ENCODE measurements at places on chromosomes 1 and 21.

- no peak for DNase-seq
These were observed 53.9 kb downstream of the NENF start for GRCh38 chr1:212486619-212486975.

DNA sequence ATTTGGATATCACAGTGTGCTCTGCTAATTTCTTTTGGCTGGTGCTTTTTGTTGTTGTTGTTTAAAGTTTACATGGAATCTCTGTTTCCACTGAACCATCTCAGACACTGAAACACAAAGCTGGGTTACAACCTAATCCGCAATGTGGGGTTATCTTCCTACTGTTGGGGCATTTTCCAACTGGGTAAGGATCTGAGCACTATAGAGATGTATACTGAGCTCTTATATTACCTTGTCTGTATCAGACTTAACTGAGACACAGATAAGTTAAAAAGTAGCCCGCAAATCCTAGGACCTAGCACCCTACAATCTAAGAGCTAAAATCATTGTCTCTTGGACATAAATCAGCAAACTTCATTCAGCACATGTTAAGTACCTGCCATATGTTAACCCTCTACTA is 169.2 kb downstream of the LTN1 start:
- DNase-seq, result no peak

DNA sequence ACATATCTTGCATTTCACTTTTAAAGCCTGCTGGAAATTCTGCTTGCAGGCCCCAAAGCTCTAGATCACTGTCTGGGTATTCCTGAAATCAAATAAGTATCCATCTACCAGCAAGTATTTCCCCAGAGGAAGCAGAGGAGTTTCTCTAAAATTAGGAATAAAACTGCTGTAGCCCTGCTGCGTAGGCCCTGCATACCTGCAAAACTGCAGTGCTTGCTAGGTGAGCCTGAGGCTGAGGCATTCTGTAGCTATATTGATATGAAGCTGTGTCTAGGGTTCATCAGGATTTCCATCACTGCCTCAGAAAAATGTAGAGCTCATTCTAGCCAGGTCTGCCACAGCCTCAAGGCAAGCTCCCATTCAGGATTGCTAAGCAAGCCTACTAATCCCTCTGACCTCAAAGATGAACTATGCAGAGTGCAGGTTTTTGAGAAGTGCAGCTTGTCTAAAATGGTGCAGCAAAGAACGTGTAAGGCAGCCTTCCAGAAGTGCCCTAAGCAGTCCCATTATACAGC is 28.7 kb downstream of the NPHS2 start:
- DNase-seq, result no peak

DNA sequence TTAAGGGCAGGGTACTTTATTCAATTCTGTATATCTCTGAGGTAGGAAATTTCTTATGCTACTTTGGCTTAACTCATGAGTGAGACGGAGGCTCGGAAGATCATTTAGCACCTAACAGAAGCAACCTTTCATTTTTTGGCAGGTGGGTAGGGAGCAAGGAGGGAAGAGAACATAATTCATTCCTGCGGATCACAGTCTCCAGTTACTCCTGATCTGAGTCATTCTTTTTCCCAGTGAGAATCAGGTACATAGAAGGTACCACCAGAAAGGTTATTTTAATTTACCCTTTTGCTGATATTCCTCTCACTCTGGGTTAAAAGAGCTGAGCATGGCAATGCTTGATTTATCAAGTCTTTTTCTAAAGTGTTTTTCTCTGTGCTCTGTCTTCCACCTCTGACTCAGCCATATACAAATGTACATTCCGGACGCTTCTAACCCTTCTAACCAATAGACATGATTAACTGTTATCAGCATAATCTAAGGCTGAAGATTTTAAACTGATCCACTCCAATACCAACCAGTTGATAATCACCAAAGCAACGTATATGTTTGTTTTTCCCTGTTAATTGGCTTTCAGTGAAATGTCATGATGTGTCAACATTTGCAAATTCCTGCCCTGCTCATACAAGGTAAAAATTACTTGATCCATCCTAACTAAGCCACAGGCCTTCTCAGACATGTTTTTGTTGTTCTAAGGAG is 271.7 kb downstream of the DUSP10 start:
- no peak for DNase-seq

GRCh38 chr1:226051365-226051764 is 11.2 kb upstream of the H3-3A start:
- no peak for DNase-seq

DNA sequence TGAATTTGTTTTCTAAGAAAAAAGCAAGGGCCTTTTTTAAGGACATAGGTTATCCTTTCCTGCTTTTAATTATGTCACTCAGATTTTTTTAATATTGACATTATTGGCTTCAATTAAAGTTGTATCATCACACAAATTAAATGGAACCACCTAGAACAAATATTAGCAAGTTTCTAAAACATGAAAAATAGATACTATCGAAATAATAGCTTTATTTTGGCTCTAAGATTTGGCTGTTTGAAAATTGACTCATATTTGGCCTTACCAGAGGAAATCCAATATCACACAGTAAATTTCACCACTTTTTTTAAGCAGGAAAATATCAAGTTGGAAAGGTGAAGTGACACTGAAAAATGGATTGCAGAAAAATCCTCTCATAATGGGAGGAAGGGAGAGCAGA is 9.2 kb downstream of the DNASE2B start:
- DNase-seq, result no peak

Data from cortex of kidney (tissue), 1 donor.